Trophoblast cell (in vitro differentiated cells and primary cell): ENCODE measurements at places on chromosomes 6 and 20.

- H3K27ac ChIP-seq = no peak overlapping the region
- peaks cover 2% of the 10 kb centered on the region for H3K36me3 ChIP-seq
- no peaks in the 10 kb centered on the region for H3K27me3 ChIP-seq
- H3K4me3 ChIP-seq = no peak overlapping the region
- no peak for DNase-seq
Measured at GRCh38 chr6:158408552-158409130, 96.4 kb downstream of the TULP4 start.

DNA sequence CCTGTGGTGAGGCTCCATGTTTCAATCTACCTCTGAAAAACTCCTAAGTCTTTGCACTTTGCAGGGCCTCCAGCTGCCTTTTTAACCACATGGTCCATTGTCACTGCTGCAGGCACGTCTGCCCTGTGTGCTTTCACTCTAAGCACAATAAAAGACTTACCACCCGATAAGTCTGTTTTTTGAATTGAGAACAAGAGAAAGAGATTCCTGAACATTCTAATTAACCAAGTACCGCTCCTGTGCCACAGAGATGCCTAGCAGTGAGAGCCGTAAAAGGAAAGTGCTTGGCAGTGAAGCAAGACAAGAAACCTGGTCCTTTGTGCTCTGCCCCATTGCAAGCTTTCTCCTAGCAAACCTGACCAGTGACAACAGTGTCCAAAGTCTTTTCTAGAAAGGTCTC lies 487.6 kb upstream of the FLRT3 start:
- H3K4me3 ChIP-seq = no peak overlapping the region
- H3K27ac ChIP-seq = no peak overlapping the region
- H3K27me3 ChIP-seq = no peaks in the 10 kb centered on the region
- no peaks in the 10 kb centered on the region for H3K4me1 ChIP-seq
- DNase-seq = no peak
- no peaks in the 10 kb centered on the region for H3K36me3 ChIP-seq

DNA sequence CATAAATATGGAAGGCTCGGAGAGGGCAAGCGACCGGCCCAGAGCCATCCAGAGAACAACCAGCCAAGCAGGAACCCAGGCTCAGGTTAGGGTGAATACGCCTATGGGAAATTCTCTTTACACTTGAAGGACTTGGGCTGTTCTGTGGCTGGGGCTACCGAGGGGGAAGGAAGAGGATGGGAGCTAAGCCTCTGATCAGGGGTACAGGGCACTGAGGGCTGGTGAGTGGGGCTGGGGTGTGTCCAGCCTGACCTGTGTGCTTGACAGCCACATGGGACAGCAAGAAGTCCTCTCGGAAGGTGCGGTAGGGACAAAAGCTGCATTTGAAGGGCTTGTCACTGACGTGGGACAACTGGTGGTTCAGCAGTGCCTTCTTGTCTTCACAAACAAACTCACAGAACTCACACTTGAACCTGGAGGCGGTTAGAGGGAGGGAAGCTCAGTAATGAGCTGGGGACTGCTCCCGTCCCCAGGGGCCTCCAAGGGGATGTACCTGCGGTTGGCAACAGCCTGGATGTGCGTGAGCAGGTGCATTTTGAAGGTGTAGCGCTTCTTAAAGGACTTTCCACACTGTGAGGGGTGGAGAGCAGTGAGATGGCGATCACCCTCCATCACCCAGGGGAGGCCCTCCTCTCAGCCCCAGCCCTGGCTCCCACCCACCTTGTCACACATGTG lies 11.9 kb downstream of the ZNF335 start:
- H3K4me3 ChIP-seq = no peak overlapping the region
- H3K27ac ChIP-seq = no peak overlapping the region
- no peaks in the 10 kb centered on the region for H3K4me1 ChIP-seq
- peaks cover 73% of the 10 kb centered on the region for H3K36me3 ChIP-seq
- no peak for DNase-seq
- H3K27me3 ChIP-seq = no peaks in the 10 kb centered on the region

DNA sequence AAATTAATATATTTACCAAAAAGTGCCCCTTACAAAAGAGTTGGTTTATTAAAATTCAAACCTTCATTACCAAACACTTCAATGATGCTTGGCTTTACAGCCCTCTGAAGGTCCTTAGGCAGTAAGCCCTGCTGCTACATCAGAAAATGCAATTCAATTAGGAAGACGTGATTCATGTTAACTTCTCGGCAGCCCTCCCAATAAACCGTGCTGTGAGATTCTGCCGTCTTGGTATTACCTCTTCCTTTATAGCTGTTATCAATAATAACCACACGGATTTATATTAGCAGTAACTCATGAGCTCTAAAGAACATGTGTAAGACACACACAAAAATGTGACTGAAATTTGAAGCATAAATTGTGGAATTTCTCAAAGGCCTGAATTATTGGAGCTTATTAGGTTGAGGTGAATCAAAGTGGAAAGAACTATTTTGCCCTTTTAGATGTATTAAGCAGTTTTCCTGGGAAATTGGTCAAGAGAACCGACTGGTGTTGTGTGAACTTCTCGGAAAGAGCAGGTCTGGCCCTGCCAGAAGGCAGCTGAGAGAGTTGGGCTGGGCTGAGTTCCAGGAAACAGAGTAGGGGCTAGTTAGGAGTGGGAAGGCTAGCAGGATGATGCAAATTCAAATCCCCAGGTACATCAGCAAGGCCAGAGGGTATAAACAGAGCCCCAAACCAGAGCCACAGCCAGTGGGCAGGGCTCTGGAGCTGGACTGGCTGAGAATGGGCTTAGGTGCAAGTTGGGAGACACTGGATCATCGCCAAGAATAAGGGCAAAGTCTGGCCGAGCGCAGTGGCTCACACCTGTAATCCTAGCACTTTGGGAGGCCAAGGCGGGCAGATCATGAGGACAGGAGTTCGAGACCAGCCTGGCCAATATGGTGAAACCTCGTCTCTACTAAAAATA lies 33.1 kb downstream of the FGD2 start:
- no peaks in the 10 kb centered on the region for H3K27me3 ChIP-seq
- no peak overlapping the region for H3K27ac ChIP-seq
- DNase-seq = no peak

DNA sequence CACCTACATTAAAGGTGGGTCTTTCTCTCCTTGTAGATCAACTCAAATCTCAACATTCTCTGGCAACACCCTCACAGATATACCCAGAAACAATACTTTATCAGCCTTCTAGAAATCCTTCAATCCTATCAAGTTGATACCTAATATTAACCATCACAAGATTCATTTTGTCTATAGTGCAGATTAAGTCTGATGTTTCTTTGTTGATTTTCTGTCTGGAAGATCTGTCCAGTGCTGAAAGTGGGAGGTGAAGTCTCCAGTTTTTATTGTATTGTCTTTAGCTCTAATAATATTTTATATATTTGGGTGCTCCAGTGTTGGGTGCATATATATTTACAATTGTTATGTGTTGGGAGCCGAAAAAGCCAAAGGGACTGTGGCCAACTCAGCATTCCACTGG lies 493.9 kb upstream of the ADGRB3 start:
- H3K4me3 ChIP-seq = no peak overlapping the region
- H3K36me3 ChIP-seq = no peaks in the 10 kb centered on the region
- H3K4me1 ChIP-seq = no peaks in the 10 kb centered on the region

- peaks cover 7% of the 10 kb centered on the region for H3K4me1 ChIP-seq
- no peak overlapping the region for H3K4me3 ChIP-seq
- peak; percentile 81 for DNase-seq
- no peak overlapping the region for H3K27ac ChIP-seq
- H3K36me3 ChIP-seq = peaks cover 12% of the 10 kb centered on the region
Measured at GRCh38 chr20:25223179-25223661, 24.7 kb upstream of the PYGB start.

GRCh38 chr20:56731476-56731875 lies 102.4 kb downstream of the TFAP2C start:
- no peaks in the 10 kb centered on the region for H3K36me3 ChIP-seq
- no peaks in the 10 kb centered on the region for H3K27me3 ChIP-seq
- DNase-seq = peak; percentile 67
- H3K27ac ChIP-seq = no peak overlapping the region
- no peak overlapping the region for H3K4me3 ChIP-seq

GRCh38 chr6:3701631-3702030 lies 49.9 kb downstream of the PXDC1 start:
- peaks cover 1% of the 10 kb centered on the region for H3K36me3 ChIP-seq
- H3K27ac ChIP-seq = no peak overlapping the region
- DNase-seq = no peak
- no peaks in the 10 kb centered on the region for H3K27me3 ChIP-seq
- H3K4me1 ChIP-seq = no peaks in the 10 kb centered on the region

GRCh38 chr6:13077117-13077516 lies 251.2 kb downstream of the TBC1D7 start:
- H3K4me1 ChIP-seq = no peaks in the 10 kb centered on the region
- no peak for DNase-seq
- H3K27ac ChIP-seq = no peak overlapping the region
- H3K27me3 ChIP-seq = no peaks in the 10 kb centered on the region

DNA sequence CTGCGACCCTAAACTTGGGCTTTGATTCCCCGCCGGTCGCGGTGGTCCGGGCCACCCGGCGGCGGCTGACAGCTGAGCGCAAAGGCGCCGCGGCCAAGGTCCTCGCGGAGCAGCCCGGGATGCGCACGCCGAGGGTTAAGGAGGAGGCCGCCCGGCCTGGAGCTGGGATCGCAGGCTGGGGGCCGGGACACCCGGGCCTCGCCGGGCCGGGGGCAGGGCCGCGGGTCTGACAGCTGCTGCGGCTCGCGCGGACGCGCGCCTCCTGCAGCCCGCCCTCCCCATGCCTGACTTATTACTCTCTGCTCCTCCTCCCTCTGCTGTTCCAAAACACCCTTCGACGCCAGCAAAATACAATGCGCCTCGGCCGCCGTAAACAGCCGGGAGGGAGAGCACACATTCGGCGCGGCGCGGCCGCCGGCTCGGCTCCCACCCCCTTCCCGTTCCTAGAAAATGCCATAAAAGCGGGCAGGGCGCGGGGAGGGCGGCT lies 746 bp downstream of the BACH2 start:
- H3K4me3 ChIP-seq = peak overlapping the region; percentile 87
- H3K27me3 ChIP-seq = peaks cover 7% of the 10 kb centered on the region
- no peaks in the 10 kb centered on the region for H3K36me3 ChIP-seq
- peak; percentile 64 for DNase-seq
